ENCODE measurements at places on chromosomes 11 and 22.

GRCh38 chr11:66288671-66289547 lies at the start of gene YIF1A:
TSS of gene YIF1A (minus strand) at chr11:66289143. CDS start at chr11:66288985, 158 bp downstream.
- peak; percentile 99 for DNase-seq

GRCh38 chr22:36741968-36742367 lies 34.0 kb downstream of the IFT27 start:
- no peak for DNase-seq

- DNase-seq, result no peak
Measured at GRCh38 chr11:78921509-78921908, 346.8 kb upstream of the NARS2 start.

DNA sequence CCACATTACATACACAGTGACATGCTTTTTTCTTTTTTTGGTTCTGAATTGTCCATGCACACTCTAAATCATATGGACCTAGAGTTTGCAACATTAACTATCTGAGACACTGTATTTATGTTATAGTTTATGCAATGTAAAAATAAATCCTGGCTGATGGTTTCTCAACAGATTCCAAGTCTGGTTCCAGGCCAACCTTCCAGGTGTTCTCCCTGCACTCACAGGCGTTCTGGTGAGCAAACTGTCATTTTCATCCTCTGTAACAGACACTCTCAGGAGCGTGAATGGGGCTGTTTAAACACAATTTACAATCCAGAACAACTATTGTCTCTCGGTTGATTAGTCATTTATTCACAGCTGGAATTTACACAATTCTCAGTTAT lies 36.5 kb upstream of the ANKK1 start:
- peak; percentile 20 for DNase-seq

DNA sequence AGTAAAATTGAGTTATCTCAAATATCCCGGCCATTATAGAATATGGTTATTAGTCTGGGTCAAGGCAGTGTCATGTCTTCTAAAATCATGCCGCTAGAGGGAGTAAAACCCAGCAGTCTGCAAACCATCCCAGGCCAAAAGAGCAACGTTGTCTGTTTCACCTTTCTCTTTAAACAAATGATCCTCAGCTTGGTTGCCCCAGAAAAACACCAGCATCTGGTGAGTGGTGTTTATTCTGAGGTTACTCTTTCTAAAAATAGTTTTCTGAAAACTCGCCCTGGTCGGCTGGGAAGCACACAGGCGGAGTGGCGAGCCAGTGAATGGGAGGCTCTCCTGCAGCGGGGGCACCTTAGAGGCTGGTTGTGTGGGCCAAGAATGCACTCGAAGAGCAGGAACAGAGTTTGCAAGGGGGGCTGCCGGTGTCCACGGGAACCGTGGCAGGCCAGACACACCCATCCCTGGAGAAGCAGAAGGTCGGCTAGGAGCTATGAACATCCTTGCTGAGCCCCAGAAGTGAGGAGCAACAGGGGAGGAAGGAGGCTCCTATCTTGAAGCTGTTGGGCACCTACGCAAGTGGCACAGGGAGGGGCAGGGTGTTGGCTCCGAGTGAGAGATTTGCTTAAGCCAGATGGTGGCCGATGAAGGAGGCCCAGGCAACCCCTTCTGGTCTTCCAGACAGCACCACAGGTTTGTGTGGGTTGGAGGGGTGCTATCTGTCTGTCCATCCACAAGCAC lies 297.1 kb downstream of the ETS1 start:
- DNase-seq, result peak; percentile 42

- DNase-seq, result no peak
Measured at GRCh38 chr11:123775289-123775688, 21.0 kb upstream of the OR6X1 start.

DNA sequence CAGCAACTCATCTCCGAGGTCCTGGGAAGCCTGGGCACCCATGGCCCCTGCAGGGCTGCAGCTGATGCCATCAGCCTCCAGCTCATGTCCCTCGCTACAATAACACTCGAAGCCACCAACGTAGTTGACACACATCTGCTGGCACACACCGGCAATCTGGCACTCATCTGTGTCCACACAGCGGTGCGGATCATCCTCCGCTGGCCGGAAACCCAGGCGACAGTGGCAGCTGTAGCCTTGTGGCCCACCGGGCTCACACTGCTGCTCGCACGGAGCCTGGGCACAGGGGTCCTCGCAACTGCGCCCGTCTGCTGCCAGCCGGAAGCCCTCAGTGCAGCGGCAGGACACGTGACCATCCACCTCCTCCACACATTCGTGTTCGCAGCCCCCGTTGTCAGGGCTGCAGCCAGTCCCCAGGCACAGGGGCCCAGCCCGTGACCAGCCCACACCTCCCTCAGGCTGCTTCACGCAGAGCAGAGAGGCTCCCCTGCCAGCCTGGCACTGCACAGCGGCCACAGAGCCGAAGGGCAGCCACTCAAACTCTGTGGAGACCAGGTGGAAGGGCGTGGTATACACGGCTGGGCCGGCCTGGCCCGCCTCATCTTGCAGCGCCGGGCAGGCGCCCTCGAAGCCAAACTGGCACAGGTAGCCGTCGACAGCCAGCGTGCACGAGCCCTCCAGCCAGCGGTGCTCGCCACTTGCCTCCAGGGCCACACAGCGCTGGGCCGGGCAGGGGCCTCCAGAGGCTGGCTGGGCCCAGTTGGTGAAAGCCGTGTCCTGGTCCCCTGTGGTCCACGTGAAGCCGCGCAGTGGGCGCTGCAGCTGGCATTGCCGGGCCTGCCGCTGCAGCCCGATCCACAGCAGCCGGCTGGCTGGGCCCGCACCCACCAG lies 678 bp downstream of the CD248 start:
- no peak for DNase-seq

- no peak for DNase-seq
Measured at GRCh38 chr11:69680688-69681087, 5.5 kb upstream of the LTO1 start.
